Osteocyte (in vitro differentiated cells): ENCODE measurements at places on chromosomes 2 and 18.

GRCh38 chr2:46563186-46563585 lies 83.8 kb downstream of the TMEM247 start:
- DNase-seq: no peak

GRCh38 chr2:62661263-62661635 lies 44.3 kb upstream of the EHBP1 start:
- no peak for DNase-seq

- no peak for DNase-seq
Observed at GRCh38 chr2:187034434-187034833, 185.5 kb upstream of the ZSWIM2 start.

DNA sequence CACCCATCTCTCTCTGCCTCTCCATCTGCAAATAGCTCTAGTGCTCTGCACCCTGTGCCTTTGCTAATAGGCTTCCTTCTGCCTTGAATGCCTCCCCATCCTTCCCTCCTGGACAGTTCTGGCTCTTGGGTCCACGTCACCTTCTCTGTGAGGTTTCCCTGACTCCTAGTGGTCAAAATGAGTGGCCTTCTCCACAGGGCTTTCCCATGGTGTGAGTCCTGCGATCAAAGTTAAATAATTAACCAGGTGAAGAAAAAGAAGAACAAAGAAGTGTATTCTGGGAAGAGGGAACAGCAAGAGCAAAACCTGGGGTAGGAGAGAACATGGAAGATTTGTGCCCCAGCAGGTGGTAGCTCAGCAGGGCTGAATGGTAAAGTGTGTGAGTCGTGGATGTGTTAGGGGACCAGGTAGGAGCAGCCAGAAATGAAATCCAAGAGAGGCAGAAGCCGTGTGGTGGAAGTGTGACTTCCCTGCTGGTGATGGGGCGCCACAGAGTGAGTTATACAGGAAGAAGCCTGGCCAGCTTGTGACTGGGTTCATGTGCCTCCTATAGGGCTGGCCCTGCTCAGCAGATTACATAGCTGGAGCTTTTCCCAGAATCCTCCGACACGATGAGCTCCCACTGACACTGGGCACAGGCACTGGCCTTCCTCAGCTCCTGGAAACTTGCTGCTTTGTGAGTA lies 93.8 kb upstream of the LDAH start:
- DNase-seq: peak; percentile 57

- no peak for DNase-seq
Observed at GRCh38 chr2:222322236-222322635, 23.4 kb upstream of the PAX3 start.
